ENCODE measurements at places on chromosomes 7 and 10. TPM values are rescaled to one million over a fixed set of nuclear protein-coding genes. Genes with fewer than 3 reads are reported as not detected.

Gene NFE2L3
- 4.9 TPM for total RNA-seq

Gene ITIH5
- 10.9 TPM for total RNA-seq

Gene HOXA5
- total RNA-seq = 20.9 TPM

- H3K36me3 ChIP-seq = no peaks in the 10 kb centered on the region
- H3K27me3 ChIP-seq = no peaks in the 10 kb centered on the region
- H3K27ac ChIP-seq = no peak overlapping the region
- no peak overlapping the region for H3K4me3 ChIP-seq
Observed at GRCh38 chr7:51080216-51080615, 236.4 kb downstream of the COBL start.

DNA sequence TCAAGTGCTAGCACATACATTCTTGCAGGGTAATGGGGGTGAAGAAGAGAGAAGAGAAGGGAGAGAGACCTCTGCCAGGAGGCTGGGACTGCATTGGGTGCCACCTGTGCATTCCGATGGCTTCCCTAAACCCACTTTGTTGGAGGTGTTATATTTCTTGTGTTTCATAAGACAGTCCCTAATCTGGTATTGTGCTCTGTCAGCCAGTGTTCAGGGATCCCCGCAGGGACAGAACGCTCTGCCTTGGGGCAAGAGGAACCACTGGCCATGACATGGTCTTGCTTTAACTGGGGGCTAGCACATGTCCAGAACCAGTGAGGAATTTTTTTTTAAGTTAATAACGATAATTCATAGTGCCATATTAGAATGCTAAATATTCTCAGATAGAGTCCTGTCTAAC lies 365.2 kb upstream of the GALNT17 start:
- no peaks in the 10 kb centered on the region for H3K27me3 ChIP-seq
- H3K36me3 ChIP-seq = peaks cover 26% of the 10 kb centered on the region
- H3K4me1 ChIP-seq = no peaks in the 10 kb centered on the region
- DNase-seq = no peak
- no peak overlapping the region for H3K27ac ChIP-seq
- no peak overlapping the region for H3K4me3 ChIP-seq

DNA sequence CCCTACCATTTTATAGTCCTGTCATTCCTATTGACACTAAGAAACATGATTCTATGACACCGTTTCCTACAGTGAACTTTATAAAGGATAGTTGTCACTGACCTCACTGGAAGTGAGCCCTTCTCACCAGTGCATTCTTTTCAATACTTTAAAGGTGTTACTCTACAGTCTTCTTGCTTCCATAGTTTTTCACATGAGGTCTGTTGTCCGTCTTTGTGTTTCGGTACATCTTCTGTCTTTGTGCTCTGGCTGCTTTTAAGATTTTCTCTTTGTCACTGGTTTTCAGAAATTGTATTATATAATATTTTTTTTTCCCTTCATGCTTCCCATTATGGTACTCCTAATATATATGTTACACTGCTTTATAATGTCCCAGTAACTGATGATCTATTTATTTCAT lies 174.2 kb downstream of the KIF20B start:
- no peak for DNase-seq
- H3K36me3 ChIP-seq = no peaks in the 10 kb centered on the region
- no peaks in the 10 kb centered on the region for H3K27me3 ChIP-seq

- no peaks in the 10 kb centered on the region for H3K4me1 ChIP-seq
- H3K27me3 ChIP-seq = no peaks in the 10 kb centered on the region
- H3K4me3 ChIP-seq = no peak overlapping the region
Observed at GRCh38 chr7:50475340-50475739, 25.2 kb upstream of the FIGNL1 start.

All from lung (tissue), 17 donors.